ENCODE measurements at places on chromosomes 7 and 10. TPM values are rescaled to one million over a fixed set of nuclear protein-coding genes. Genes with fewer than 3 reads are reported as not detected.

- ATAC-seq: no peak
Measured at GRCh38 chr10:112988839-112989406, 38.9 kb downstream of the TCF7L2 start.

GRCh38 chr7:8254667-8255066 is 7.3 kb downstream of the ICA1 start:
- ATAC-seq: no peak

- ATAC-seq: peak; percentile 48
Measured at GRCh38 chr10:96645191-96645721, 58.4 kb upstream of the TM9SF3 start.

DNA sequence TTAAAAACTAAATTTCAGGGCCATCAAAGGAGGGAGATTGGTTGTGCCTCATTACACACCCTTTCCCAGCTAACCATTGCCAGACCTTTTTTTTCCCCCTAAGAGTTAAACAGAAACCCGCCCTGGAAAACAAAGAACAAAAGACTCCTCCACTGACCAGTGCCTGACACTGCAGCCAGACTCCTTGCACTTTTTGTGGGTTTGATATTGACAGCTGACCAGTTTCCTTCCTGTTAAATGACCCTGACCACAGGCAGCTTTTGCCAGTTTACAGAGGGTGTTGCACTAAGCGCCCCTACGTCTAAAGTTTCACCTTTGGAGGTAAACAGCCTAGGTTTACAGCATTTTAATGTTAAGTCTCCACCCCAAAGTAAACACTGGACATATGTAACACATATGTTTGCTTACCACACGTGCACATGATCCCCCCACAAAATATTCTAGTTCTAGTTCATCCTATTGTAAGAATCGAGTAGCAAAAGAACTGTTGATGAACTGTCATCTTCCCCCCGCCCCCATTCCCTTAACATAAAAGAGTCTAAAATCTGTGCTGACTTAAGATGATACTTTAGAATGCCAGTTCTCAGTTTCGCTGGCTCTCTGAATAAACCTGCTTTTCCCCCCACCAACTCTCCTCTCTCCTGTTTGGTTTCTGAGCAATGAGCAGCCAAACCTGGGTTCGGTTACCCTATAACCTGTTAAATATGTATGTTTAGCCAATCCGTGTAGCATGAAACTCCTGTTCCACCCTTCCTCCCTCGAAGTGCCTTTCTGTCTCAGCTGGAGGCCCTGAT is 38.0 kb downstream of the FOXI2 start:
- no peak for ATAC-seq

DNA sequence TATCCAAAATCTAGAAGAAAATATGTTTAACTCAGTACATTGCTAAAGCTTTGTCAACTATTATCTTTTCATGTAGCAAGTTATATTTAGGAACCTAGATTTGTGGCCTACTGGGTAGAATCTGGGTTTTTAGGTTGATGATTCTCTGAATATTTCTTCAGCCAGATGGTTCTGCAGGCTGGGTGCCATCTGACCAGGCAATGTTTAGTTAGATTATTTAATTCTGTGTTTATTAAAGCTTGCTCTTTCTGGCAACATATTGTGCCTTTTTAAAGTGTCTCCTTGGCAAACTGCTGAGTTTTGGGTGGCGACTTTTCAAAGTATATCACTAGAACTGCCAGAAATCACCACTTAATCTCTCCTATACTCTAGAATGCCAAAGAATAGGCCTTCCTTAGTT is 114.1 kb downstream of the LHFPL3 start:
- no peak for ATAC-seq

GRCh38 chr10:122997864-122998263 is 10.7 kb downstream of the IKZF5 start:
- ATAC-seq: no peak

GRCh38 chr10:95694665-95695064 is 938 bp upstream of the TCTN3 start:
- no peak for ATAC-seq

DNA sequence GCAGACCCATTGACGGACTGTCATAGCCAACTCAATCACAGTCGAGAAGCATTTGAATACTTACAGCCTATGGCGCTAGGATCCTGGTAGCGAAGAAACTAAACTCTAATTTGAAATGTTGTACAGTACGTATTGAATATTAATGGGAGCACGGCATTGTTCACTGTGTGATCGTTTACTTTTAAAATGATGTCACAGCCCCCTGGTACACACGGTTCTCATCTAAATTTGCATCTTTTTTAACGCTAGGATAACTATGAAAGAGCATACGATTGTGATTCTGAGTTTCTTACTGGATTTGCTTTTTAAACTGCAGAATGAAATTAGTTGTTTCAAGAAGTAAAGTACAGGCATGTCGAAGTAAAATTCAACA is 895 bp upstream of the NAPEPLD start:
- ATAC-seq: no peak

Gene ADCK2
- total RNA-seq: 29.6 TPM

- no peak for ATAC-seq
Measured at GRCh38 chr7:142811154-142811737, 40.5 kb downstream of the PRSS2 start.

- ATAC-seq: no peak
Measured at GRCh38 chr7:132185150-132185549, 391.1 kb downstream of the PLXNA4 start.

GRCh38 chr10:13991353-13991752 is 339.4 kb downstream of the FRMD4A start:
- no peak for ATAC-seq

GRCh38 chr10:45373576-45374349 is at the start of gene ALOX5:
Gene ALOX5 (plus strand): TSS chr10:45374216. CDS start chr10:45374280, 64 bp downstream.
- peak; percentile 60 for ATAC-seq

Gene AKR1C2
- total RNA-seq: 16.7 TPM

Data from gastroesophageal sphincter (tissue), 4 donors.